ENCODE measurements at places on chromosomes 4 and X.

DNA sequence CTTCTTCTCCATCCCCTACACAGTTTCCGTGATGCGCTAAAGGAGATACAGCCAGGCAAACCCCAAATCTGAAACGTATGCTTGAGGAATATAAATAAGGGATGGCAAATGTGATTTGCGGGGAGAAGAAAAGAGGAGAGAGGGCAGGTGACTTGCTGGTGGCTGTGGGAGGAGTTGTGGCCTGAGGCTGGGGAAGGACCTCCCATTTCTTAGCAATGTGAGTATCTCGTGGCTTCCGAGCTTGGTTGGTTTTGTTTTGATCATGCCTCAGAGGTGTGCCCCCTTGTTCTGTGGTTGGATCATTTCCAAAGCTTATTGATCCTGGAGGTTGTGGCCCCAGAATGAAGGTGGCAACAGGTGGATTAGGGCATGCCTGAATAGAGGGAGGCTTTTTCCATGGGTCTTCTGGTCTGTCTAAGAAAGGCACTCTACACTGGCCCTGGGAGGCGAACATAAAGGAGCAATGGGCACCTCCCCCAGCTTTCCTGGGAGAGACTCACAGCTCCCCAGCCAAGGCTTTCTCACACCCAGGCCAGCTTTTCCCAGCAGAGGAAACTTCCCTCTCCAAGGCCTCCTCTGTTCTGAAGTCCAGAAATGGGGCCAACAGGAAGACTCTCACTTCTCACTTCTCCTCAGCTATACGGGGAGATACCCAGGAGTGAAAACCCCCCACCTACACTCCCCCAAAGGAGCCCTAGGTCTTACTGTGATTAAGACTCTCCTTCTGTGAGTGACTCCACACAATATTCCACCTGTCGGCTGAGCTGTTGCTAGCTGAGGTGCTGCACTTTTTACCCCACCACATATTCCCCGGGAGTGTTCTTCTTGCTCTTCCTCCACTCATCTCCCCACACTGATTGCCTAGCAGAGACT is 40.0 kb downstream of the C4orf51 start:
- DNase-seq: no peak

GRCh38 chr4:184375027-184375426 is 99.3 kb downstream of the IRF2 start:
- DNase-seq: no peak

- no peak for DNase-seq
These were observed 172.4 kb downstream of the PDGFC start for GRCh38 chr4:156799121-156799589.

DNA sequence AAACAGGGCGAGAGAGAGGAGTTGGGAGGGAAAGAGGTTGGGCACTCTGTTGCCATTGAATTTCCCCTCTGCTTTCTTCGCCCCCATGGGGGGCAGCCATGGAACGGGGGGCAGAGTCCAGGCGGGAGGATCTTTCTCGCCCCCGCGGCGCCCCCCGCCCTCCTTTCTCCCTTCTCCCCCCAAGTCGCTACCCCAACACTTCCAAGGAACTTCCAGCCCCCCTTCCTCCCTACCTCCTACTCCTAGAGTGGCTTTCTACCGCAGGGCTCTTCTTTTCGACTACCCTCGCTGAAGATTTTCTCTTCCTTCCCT is 594 bp upstream of the STAG2 start:
- DNase-seq: no peak

- DNase-seq: no peak
These were observed 27.4 kb downstream of the HMGN5 start for GRCh38 chrX:81174286-81174685.

DNA sequence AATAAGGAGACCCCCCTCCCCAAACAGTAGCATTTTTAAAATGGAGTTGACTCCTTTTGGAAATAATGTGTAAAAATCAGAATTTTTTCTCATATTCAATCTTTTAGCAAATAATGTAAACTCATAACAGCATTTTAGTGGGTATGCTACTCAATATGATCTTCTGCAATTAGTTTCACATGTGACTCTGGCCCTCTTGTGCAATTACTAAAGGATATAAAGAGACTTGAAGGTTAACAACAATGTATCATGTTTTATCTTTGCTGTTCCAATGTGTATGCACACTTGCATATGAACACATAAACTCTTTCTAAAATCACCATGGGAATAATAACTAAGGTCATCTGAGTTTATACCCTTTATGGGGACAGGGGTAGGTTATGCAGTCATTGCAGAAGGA is 39.9 kb upstream of the RXFP1 start:
- DNase-seq: no peak

DNA sequence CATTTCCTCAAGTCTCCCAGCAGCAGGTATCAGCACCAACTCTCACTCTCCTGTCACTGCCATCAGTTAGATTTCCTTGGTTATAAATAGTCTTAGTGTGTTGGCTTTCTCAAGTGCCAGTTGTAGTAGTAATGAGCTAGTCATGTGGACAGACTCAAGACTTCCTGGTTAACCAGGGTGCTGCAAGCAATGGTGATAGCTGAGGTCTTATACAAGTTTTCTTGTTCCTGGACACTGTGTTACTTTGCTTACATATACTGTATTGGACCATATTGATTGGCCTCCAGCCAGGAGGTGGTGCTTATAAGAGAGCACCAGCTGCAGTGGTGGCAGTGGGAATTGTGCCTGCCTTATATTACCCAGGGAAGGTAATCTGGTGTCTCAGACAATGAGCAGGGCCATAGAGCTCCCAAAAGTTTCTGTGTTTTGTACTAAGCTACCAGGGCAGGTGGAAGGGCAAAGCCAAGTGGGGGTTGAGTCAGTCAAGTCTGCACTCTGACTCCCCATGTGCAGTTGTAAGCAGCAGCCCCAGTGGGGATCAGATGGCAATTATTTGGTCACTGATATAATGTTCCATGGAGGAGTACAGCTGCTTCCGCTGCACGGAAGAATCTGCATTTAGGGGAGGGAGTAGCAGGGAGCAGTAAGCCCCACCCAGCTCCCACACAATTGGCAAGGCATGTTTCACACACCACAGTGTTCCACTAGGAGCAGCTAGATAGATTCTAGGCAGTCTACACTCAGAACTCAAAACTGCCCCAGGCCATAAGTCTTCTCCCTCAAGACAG is 24.1 kb upstream of the ZDHHC15 start:
- no peak for DNase-seq

DNA sequence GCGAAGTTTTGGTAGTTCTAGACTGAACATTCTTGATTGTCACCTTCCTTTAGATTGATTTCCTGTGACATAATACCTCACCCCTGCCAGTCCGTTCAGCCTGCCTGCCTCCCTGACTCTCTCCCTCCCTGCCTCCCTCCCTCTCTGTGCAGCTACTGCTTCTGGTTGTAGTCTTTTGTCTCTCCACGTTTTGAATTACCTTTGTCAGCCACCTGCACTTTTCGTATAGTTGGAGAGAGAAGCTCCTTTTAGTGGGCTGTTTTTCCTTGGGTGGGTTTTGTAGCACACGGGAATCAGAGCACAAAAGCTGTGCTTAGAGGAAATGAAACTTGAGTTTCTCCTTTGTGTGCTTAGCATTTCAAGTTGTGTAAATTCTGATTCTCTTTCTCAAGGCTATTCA is 32.6 kb upstream of the MSMO1 start:
- no peak for DNase-seq

DNA sequence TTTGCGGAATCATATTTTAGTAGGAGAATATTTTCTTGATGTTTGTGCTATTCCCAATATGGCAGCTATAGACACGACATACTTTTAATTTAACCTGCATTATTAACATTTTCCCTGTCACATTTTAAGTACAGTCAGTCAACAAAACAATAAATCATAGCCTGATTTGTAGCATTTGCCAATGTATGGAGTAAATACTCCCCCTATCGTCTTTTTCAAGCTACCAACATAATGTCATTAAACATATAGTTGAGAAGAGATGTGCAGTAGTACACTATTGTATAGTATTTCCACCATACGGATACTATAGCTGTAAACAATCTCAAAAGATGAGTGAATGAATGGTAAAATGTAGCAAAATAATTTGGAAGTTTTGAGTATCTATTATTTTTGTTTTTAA is 303.7 kb upstream of the MAGEB2 start:
- no peak for DNase-seq

DNA sequence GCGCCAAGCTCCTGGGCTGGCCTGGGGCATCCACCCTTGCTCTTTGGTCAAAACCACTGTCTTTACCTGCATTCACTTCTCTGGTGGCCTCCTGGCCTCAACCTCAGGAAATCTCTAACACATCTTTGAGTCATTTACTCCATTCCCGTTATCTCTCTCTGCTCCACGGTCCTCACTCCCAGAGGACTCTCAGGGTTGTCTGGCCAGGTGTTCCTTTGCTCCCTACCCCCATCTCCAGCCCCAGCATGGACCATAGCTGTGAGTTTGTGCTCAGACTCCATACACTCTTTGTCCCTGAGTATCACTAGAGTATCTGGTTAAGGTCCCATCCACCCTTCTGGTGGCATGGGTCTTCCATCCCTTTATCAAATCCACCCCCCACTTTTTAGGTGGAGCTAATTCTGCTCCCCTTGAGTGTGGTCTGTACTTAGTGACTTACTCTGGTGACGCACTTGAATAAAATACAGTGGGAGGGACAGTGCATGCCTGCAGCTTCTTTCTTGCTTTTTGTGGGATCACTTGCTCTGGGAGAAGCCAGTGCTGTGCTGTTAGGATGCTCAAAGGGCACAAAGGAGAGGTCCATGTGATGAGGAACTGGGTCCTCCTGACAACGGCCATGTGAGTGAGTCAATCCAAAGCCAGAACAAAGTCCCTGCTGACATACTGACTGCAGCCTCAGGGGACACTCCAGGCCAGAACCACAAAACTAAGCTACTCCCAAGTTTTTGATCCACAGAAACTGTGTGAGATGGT is 44.3 kb downstream of the IGFBP7 start:
- DNase-seq: no peak

DNA sequence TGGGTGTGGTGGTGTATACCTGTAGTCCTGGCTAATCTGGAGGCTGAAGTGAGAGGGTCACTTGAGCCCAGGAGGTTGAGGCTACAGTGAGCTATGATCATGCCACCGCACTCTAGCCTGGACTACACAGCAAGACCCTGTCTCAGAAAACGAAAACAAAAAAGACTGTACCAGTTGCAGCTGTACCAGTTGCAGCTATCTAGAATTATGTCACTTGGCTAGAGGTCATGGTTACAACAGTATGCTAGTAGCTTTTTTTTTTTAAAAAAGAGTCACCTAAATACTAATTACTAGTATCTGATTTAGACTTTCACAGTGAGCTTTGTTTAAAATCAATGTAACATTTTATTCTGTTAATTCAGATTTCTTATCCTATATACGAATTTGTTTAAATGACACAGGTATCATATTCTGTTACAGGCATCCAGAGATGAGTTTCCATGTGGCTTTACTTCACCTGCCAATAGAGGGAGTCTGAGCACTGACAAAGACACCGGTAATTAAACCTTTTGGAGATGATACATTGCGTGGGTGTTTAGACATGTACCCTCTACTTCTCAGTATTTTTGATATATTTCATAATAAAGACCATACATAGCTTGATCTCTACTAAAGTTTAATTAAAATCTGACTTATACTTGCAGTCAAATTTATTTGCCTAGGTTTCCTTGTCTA is 100.2 kb upstream of the IL13RA1 start:
- no peak for DNase-seq

GRCh38 chr4:155353923-155354540 is 22.7 kb downstream of the MAP9 start:
- DNase-seq: peak; percentile 58

DNA sequence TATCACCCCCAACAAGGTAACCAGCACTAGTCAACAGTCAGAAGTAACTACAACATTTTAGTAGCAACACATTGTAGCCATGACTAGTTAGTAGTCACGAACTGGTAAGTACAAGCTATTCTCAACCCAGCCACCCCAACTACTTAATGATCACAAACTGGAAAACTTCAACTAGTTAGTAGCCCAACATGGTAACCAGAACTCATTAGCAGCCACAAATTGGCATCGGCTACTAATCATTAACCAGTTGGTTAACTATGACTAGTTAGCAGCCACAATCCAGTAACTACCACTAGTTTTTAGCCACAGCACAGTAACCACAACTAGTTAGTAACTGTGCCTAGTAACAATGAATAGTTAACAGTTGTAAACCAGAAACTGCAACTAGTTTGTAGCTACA is 385.1 kb upstream of the CXorf51B start:
- no peak for DNase-seq

- no peak for DNase-seq
These were observed 67.5 kb upstream of the BMP3 start for GRCh38 chr4:80963051-80963450.

- DNase-seq: no peak
These were observed 452.3 kb downstream of the IL1RAPL1 start for GRCh38 chrX:29039501-29039900.

DNA sequence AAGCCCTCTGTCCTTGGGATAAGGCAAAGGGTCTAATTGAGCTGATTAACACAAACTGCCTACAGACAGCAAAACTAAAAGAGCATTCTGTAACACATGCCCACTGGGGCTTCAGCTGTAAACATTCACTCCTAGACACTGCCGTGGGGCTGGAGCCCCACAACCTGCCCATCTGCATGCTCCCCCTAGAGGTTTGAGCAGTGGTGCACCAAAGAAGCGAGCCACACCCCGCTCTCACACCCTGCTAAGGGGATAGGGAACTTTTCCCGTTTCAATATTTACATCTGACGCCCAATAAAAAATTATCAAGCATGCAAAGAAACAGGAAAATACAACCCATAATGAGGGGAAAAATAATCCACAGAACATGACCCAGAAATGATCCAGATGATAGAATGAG is 46.9 kb upstream of the HSD17B10 start:
- DNase-seq: no peak

GRCh38 chr4:11470438-11471045 is 41.8 kb upstream of the HS3ST1 start:
- DNase-seq: no peak

GRCh38 chrX:83658731-83659130 is 150.6 kb downstream of the POU3F4 start:
- no peak for DNase-seq

GRCh38 chr4:43238585-43238984 is 346.1 kb downstream of the GRXCR1 start:
- DNase-seq: no peak

- no peak for DNase-seq
These were observed 891.0 kb upstream of the FRG1 start for GRCh38 chr4:189049682-189050081.

DNA sequence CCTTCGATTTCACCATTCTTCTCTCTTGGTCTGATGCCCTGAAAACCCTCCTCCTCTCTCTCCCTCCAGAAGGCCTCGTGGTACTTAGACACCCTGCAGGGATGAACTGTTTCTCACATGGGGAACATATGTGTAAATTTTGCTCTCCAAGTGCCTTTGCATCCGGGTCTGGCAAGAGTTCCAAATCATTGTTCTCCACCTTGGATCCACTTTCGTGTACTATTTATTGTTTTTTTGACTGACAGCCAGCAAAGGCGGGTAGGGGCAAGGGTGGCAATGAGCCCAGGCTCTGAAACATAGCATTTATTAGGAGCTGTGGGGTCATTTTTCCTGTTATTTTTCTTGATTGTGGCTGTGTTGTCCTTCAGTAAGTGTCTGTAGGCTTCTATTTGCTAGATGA is 81.7 kb downstream of the RTL5 start:
- no peak for DNase-seq

- DNase-seq: no peak
These were observed 24.2 kb upstream of the SLC2A9 start for GRCh38 chr4:10045481-10045880.

GRCh38 chrX:31747411-31747810 is 675.6 kb upstream of the FTHL17 start:
- DNase-seq: no peak
